ENCODE measurements at places on chromosomes 16 and 17. TPM values are rescaled to one million over a fixed set of nuclear protein-coding genes. Genes with fewer than 3 reads are reported as not detected.

TPSD1 gene
- 0.85 TPM for total RNA-seq

CA7 gene
- total RNA-seq = not detected

DNA sequence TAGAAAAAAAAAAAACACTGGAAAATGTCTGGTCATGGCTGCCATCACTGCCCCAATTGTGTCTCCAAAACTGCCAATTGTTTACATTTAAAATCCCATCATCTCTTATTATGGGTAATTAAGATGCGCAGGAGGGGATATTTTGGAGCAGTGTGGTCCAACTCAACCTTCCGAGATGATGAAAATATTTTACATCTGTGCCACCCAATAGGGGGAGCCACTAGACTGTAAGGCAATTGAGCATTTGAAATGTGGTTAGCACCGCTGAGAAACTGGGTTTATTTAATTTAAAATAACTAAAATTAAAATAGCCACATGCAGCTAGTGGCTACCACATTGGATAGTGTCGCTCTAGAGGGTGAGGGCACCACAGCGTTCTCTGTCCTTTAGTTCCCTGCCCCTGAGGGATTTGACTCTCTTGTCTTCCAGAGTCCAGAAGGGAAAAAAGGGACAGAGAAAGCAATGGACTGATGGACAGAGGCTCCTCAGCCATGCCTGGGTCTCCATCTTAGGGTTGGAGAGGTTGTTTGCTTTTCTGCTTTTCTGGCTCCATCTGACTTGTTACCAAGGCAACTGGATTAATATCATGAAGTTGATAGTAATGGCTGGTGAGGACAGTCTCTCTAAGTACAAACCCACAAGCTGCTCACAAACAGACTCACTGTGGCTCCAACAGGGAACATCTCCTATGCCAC is 3.5 kb downstream of the MPO start:
- no peak for DNase-seq

DNA sequence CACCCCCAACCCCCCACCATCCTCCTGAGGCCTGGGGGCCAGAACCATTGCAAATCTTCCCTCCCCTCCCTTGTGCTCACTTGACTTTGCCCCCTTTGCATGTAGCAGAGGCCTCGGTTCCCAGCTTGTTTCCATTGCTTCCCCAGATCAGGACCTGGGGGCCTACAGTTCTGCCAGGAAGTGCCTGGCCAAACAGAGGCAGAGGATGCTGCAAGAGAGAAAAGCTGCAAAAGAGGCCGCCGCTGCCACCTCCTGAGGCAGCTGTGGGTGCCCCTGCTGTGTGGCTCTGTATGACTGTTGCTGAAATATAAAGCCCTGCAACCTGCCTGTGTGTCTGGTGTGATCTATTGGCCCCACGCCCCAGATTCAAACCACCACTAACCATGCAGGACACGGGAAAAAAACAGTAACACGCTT is 2.3 kb downstream of the NDUFB10 start:
- DNase-seq = peak; percentile 38

DNA sequence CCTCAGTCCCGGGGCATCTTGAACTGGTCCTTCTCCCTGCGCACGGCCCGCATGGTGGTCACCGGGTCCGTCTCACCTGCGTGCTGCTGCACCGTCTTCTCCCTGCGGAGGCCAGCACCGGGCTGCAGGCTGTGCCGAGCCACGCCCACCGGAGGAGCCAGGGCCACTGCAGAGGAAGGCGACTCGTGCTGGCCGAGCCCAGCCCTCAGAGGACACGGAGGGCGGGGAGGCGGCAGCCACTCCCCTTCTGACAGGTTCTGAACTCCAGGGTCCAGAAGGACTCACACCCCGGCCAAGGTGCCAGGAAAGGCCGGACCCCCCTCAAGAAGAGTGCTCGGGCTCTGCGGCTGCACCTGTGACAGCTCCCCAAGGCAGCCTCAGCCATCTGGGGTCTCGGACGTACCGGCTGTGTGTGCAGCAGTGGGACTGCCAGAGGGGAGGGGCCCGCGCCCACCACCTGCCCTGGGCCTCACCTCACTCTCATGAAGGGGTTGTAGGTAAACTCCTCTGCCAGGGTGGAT is 15.8 kb upstream of the IGFALS start:
- no peak for DNase-seq

DNA sequence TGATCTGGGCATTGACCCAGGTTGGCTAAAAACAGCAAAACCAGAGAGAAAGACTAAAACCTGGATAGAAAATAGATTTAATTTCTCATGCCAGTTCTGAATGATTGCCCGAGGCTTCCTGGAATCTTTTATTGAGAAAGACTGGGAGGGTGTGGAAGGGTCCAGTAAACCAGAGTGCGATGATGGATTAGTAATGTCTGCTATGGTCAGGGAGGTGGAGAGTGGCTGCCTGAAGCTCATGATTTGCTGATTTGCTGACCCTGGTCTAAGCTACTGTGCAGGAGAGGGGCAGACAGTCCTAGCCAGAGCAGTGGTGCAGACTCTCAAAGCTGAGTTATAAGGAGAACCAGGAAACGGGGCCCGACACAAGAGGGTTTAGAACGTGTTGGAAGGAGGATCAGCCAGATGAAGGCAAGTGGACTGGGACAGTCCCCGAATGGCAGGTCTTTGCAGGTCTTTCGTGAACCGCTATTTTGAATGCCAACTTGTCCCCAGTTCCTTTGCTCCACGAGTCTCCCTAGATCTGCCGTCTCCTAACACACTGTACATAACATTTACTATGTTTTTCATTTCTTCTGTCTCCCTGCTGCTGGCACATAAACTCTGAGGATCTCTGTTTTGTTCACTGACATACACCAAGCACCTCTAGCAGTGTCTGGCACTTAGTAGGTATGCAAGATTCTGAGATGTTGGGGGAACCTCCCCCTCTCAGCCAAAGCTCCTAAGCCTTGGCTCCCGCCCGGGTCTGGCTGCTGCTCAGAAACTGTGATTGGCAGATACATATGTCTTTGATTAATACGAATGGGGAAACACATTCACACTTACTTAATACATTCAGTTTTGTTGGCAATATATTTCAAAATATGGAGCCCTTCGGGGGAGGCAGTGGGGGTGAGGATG is 237.3 kb upstream of the TNRC6C start:
- DNase-seq = no peak

Measured in right cardiac atrium (tissue), 5 donors.